NCI-H226 (cell line): ENCODE measurements at places on chromosomes 7 and 10.

DNA sequence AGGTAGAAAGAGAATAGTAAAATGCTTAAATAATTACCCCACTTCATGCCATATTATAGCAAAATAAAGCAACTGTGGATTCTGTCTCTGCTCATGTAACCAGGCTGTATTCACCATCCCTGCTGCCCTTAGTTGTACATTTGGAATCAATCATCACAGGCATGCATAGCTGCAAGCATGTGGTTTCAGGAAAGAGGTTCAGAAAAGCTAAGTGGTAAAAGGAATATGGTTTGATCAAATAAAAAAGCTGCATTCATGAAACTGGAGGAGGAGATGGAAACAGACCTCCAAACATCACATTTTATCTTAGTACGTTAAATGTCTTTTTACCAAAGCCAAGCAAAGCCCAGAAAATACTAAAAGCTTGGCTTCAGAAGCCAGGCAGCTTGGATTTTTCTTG, 81.3 kb downstream of the ADAM22 start:
- no peak for DNase-seq

GRCh38 chr7:132537456-132538145, 38.7 kb downstream of the PLXNA4 start:
- no peak for DNase-seq

DNA sequence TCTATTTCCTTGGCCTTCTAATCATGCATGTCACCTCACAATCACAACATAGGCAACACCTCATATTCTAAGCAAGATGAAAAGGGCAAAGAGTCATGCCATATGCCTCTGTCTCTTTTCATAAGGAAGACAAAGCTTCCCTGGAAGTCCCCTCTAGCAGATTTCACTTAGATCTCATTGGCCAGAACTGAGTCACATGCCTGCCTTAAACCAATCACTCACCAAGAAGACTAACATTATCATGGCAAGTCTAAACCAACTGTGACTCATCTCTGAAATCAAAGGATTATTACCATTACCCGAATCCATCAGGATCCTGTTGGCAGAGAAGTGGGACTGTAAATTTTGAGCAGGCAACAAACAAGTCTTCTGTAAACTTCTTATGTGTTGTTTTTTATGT, 27.8 kb downstream of the CAV1 start:
- peak; percentile 57 for DNase-seq

GRCh38 chr10:130159192-130159794, 23.1 kb downstream of the GLRX3 start:
- no peak for DNase-seq

DNA sequence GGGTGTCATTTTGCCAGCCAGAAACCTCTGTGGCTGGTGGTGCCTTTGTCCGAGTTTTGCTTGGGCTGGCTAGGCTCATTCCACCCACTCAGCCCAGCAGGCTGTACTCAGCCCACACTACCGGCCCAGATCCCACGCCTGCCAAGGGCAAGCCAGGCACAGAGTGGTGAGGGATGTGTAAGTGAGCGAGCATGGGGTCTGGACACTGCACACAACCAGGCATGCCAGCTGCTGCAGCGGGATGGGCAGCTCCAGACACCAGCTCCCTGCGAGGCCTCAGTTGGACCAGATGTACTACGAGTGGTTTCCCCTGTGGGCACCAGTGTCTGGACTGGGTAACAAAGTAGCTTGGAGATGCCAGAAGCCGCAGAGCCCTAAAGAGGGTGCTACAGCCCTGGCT, 134.2 kb upstream of the C7orf33 start:
- no peak for DNase-seq

DNA sequence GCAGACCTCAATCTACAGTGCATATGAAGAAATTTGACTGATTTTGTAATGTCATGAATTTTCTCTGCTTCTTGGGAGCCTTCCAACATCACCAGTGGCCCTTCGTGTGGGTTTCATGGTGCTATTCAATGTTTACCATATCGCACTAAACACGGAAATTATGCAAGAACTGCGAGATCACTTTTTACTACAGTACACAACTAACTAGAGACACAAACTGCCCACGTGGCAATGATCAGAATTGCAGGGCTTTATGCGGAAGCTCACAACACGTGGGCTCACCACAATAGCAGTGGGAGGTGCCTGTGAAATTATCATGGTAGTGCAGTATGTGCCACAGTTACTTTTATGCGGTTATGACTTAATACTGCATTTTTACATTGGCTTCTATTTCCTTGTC, 449.7 kb upstream of the KLF6 start:
- no peak for DNase-seq

- no peak for DNase-seq
Measured at GRCh38 chr7:141361960-141362359, 189.2 kb upstream of the AGK start.

DNA sequence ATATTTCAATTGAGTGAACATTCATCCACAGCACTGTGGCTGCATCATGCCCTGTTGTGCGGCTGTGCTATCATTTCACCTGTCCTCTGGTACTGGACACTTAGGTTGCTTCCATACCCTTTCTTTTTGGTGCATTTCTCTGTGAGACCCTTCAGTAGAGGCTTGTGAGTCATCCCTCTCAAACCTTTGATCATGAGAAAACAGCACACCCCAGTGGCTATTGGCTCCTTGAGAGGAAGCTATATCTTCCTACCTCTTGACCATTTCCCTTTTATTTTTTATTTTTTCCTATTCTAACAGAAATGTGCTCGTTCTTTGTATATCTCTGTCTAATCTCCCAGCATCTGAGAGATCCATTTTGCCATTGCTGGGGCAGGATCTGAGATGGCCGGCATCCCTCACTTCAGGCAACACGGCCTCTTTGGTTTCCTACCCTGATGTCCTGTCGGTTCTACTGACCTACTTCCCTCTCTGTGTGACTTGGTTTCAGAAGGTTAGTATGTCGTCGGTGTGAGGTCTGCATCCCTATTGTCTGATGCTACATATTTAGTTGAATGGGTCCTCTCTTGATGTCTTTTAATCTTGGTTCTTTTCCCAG, 23.8 kb upstream of the PIK3AP1 start:
- no peak for DNase-seq

DNA sequence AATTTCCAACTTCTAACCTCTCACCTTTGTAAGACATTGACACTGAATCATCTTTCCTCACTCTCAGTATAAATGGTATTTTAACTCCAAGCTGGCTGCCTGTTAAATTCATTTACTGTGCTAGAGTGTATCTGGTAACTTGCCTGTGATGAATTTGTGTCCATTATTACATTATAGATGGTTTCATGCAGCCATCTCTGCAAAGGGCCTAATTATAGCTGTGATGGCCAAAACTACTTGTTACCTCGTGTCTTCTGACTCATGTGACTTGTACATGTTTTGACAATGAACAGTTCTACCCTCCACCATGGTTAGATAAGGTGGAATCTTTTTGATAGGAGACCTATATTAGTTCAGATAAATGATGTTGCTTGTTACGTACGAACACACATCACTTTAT, 392.0 kb downstream of the PAXIP1 start:
- DNase-seq = no peak

DNA sequence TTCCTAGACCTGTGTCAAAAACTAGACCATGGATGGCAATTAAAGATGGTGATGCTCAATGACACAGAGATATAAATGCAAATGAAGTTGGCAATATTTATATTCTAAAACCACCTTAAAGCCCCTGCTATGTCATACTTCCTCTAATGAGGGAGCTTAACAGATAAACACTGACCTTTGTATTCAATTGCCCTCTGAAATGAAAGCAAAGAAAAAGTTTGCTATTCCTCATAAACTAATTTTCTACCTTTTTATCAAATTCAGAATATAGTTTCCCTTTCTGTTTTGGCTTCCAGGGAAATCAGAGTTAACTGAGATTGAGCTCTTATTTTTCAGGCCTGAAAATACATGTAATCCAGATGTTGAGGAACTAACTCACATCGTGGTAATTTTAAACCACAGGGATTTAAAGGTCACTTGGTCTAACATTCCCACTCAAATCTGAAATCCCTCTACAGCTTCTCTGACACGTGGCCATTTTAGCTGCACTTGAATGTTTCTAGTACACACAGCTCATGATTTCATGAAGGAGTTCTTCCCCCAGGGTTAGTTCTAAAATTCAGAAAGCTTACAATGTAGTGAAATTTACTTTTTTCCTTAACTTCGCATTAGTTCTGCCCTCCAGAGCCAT, 37.9 kb upstream of the ABCB5 start:
- peak; percentile 50 for DNase-seq
